Left ventricle myocardium superior (tissue), 1 donor: ENCODE measurements at places on chromosomes 7 and 10. TPM values are rescaled to one million over a fixed set of nuclear protein-coding genes. Genes with fewer than 3 reads are reported as not detected.
A peak's percentile ranks its signal among the peaks of the same experiment; 100 is the strongest.

DNA sequence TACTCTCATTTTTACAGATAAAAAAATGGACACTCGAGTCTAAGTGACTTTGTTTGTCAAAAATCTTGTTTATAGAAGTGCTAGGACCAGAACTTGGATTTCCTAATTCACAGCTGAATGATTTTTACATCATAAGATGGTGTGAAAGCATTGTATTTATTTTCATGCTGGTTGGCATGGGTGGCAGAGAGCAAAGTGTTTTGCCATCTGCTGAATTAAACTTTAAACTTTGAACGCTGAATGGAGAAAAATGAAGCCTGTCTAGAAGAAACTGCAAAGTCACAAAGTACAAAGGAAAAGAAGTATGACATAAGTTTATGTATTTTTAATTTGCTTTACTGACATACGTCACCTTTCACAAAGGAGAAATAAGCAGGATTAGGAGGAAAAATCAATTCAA, 142.0 kb downstream of the NRBF2 start:
- no peak for DNase-seq

DNA sequence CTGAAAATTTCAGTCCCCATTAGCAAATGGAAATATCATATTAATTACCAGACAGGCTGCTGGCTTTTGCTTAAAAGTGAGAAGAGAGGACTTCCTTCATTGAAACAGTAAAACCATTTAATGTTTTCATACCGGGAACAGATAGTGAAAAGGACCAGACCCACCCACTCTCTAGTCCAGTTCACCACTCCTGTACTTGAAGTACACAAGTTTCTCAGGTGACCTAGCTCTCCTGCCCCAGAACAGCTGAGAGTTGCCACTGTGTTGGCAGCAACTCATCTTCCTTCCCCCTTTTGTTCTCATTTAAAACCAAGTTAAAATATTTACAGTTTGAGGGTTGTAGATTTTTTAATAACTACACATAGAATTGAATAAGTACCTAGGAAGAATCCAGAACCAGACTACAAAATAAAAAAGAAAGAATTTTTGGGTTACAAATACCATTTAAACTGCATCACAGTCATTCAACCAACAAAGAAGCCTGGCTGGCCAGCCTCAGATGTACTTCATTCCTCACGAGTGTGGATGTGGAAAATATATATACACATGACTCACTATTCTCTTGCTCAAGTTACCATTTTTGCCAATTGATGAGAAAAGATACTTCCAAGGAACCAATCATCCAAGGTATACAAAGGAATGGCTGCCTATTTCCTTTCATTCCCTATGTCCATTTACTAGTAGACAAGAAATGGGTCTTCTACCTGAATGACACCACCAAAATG, 68.1 kb downstream of the VPS41 start:
- no peak for DNase-seq

GRCh38 chr10:98078774-98079173, 48.4 kb upstream of the CRTAC1 start:
- no peak for DNase-seq

GIMAP6 gene
- 31.5 TPM for total RNA-seq

GRCh38 chr7:109879287-109879828, 1211.6 kb upstream of the LRRN3 start:
- DNase-seq, result no peak

DNA sequence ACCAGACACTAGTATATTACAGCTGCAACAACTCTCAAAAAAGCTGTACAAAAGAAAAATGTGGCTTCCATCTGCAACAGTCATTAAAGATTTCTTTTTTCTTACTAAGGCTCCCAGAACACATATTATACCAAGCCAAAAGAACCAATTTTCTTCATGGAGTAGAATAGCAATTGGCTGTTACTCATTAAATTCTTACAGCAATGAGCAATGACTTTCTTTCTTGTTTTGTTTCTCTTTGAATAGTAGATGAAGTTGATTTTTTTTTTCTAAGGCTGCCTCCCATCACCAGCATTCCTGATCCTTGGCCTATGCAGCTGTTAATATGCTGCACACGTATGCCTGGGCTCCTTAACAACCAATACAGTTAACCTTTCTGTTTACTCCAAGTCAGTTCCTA, 36.6 kb upstream of the SPOCK2 start:
- no peak for DNase-seq

DNA sequence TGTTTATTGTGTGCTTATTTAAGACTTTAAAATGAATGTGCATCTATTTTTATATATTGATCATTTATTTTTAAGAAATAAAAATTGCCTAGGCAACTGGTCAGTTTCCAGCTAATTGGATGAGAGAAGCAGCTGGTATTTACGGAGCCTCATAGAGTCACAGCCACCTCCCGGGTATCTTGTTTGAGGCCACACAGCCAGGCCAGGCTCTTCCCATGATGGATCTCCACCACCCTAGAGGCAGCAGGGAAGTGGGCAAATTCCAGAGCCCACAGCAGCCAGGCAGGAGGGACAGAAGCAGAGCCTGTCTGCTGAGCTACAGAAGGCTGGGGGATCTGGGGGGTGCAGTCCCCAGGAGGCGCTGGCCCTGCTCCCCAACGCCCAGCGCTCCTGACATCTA, 61.6 kb downstream of the CLEC2L start:
- no peak for DNase-seq

DNA sequence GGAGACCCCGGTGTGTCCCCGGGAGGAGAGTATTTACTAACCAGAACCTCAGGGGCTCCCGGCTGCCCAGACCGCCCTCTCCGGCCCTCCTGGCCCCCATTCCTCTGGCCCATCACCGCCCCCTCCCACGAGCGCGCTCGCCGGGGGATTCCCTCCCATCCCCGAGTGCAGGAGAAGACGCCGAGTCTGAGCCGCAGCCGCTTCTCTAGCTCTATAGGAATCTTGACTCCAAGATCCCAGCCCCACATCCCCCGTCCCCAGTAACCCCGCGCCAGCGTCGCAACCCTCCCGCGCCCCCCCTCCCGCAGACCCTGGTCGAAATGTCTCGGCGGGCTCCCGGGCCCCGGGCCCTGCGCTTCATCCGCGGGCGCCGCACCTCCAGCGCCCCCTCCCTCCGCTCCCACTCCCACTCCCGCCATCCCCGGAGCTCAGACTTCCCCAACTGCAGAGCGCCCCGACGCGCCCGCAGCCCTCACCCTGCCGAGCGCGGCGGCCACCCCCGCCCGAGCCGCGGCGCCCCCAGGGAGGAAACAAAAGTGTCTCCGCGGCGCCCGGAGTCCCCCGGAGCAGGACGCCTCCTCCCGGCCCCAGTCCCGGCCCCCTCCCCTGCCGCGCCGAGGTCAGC, 541 bp downstream of the ELMO1 start:
- DNase-seq, result peak; percentile 64

DNA sequence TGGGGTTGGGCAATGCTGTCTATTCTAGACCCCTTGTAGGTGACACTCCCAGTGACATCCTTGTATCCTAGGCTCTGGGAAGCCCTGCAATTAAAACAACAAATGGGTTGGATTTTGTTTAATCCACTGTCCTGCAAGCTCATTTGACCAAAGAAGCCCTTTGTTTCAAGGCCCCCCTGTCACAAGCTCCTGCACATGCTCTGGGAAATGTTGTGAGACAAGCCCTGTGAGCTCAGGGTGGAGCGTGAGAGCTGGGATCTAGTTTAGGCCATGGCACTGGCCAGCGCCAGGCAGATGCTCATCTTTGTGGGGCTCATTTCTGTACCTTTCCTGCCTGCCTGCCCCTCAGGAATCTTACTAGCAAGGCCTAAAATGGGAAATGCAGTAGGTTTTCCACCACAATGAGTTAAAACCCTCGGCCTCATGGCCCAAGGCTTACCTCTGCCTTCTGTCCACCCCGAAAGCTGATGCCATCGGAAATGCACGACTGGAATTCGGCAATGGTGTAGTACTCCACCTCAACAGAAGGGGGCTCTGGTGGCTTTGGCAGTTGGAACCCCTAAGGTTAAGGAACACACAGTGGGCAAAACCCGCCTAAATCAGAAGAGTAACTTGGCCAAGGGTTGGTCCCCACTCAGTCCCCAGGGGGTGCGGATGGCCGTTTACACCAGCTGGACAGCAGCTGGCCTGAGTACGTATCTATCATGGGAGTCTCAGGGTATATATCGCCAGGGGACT, 112.0 kb downstream of the NEURL1 start:
- no peak for DNase-seq

DNA sequence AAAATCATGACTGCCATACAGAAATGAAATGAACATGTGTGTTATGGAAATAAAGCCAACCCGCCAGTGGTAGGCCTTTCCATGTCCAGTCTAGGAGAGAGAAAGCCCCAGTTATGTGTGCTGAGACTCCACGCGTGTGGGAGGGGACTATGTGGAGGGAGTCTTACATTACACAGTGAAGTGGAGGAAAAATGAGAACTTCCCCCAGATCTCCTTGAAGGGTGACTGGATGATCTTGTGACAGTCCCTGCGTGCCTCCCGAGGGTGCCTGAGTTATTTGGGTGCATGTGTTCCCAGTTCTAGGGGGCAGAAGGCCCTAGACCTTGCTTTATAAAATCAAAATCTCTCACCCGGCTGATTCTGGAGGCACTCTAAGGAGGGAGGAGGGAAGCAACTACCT, 24.2 kb downstream of the UPP1 start:
- no peak for DNase-seq

DNA sequence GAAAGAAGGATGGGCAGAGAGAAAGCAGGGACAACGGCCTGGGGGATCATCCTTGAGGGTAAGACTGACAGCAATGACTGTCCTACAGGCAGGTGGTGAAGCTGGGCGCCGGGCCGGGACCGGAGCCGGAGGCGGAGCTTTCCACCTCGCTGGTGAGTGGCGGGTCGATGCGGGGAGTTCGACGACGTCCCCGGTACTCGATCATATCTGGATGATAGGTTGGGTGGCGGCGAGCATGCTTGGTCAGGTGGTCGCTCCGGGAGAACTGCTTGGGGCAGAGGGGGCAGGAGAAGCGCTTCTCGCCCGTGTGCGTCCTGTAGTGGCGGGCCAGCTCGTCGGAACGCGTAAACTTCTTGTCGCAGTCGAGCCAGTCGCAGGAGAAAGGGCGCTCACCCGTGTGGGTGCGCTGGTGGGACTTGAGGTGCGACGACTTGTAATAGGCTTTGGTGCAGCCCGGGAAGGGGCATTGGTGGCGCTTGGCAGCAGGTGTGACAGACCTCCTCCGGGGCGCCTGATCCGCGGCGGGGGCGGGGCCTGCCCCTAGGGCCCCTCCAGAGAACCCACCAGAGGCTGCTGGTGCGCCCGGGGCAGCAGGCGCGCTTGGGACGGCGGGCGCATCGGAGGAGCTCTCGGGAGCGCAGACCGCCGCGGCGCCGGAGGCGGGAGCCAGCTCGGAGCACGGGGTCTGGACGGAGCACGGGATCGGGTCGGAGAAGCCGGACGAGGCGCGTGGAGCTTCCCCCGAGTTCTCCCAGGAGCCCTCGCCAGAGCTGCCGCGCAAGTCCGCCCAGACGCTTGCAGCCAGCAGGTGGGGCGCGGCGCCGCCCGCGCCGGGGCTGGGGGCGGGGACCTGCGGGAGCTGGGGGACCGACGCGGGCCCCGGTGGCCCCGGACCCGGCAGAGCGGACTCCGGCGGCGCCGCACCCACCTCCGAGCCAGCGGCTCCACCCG, 752 bp downstream of the KLF14 start:
- DNase-seq, result peak; percentile 52

- DNase-seq, result peak; percentile 86
These were observed 2.2 kb upstream of the IGFBP3 start for GRCh38 chr7:45923290-45923689.

DNA sequence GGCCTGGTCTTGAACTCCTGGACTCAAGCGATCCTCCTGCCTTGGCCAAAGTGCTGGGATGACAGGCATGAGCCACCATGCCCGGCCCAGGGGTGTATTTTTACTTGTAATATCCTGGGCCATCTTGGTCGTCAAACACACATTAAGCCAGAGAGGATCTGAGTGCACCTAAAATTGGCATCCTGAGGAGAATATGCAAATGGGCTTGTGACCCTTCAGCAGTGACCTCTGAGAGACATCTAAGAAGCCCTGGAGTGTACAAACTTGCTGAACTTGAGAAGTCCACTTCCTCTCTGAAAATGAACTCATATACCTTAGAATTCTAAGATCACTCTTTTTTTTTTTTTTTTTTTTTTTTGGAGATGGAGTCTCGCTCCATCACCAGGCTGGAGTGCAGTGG, 372.0 kb upstream of the C7orf33 start:
- DNase-seq, result no peak

GRCh38 chr7:52689912-52690311, 345.5 kb upstream of the POM121L12 start:
- no peak for DNase-seq

DNA sequence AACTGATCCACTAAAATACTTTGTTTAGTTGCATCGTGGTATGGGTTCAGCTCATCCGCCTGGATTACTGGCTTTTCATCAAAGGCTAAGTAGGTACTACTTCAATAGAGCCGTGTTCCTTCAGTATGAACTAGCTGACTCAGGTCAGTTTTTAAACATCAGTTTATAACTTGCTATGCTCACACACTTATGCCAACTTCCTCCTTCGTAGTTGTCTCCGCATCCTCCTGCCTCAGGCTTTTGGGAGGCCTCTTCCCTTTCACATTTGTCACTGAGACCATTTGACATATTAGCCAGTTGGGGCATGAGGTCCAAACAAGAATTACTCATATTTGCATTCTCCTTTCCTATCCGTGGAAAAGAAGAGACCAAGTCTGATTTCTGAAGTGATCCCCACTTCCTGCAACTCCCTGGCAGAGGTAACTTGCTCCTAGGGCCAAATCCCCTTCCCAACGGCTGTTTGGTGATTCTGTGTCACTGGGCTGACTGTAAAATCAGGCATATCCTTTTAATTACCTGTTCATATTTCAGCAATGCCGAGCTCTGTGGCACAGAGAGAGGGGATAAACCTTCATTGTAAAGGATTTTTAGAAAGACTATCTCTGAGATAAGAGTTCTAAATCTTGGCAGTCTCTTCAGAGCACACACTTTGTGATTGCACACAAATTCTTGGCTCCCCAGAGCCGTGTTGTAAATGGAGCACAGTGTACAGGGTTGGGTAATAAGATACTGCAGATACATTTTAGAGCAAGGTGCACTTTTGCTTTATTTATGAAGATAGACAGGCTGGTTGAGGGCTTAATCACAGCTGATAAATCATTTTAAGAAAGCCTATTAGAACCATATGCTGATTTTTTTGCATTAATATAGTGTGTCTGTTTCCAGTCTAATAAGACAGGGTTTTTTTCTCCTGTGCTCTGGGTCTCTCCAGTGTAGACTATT, 108.0 kb downstream of the CREB5 start:
- no peak for DNase-seq

GRCh38 chr7:77321300-77321699, 94.8 kb downstream of the GSAP start:
- DNase-seq, result no peak

- no peak for DNase-seq
These were observed 6.5 kb downstream of the SGCE start for GRCh38 chr7:94649450-94649849.

DNA sequence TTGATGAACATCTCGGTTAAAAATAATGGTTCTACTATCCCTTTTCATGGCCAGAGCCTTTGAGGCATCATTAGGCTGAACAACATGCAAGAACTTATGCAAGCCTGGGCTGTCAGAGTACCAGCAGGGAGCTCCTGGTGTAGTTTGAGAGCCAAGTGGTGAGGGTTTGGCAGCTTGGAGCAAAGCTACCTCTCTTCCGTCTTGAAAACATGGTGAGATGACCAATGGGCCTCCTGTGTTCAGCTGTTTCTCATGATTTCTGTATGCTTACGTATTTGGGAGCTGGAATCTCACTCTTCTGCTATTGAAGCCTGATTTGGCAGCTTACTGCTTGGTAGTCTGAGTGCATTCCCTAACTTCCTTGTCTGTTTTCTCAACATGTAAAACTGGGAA, 150.4 kb downstream of the CXCL12 start:
- DNase-seq, result no peak

SEMA3E gene
- 0.12 TPM for total RNA-seq

OR2A12 gene
- not detected for total RNA-seq

- DNase-seq, result no peak
These were observed 40.2 kb downstream of the CTBP2 start for GRCh38 chr10:125120053-125120710.

CALML3 gene
- not detected for total RNA-seq
